ENCODE measurements at places on chromosomes 6 and 20.
A peak's percentile ranks its signal among the peaks of the same experiment; 100 is the strongest.

- DNase-seq: no peak
Observed at GRCh38 chr20:34431168-34431567, 68.1 kb downstream of the ITCH start.

DNA sequence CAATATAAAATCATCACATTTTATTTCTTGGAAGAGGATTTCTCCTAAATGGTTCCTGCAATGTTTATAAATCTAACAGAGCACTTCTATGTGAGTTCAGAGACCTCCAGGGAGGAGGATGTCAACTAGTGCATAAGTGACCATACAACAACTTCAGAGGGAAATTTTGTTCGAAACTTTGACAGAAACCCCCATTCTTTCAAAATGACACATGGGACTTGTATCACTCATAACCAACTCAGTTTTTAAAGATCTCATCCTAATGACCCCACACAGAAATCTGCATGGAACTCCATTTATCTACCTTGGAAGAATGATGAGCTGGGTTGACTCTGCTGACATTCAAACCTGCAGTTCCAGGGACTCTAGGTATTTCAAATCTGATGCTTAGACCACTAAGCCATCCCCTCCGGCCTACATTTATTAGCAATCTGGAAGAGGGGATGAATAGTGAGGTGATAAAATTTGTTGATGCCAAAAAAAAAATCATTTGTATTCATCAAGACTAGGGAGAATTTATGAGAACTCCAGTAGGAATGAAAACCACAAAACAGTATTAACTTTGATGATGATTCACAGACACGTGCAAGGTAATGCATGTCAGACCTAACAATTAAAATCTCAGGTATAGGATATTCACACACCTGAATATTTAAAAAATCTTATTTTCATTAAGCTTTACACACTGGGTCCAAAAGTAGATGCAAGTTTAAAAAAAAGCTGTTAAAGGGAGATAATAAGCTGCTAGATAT, 153.0 kb downstream of the REV3L start:
- DNase-seq: no peak

DNA sequence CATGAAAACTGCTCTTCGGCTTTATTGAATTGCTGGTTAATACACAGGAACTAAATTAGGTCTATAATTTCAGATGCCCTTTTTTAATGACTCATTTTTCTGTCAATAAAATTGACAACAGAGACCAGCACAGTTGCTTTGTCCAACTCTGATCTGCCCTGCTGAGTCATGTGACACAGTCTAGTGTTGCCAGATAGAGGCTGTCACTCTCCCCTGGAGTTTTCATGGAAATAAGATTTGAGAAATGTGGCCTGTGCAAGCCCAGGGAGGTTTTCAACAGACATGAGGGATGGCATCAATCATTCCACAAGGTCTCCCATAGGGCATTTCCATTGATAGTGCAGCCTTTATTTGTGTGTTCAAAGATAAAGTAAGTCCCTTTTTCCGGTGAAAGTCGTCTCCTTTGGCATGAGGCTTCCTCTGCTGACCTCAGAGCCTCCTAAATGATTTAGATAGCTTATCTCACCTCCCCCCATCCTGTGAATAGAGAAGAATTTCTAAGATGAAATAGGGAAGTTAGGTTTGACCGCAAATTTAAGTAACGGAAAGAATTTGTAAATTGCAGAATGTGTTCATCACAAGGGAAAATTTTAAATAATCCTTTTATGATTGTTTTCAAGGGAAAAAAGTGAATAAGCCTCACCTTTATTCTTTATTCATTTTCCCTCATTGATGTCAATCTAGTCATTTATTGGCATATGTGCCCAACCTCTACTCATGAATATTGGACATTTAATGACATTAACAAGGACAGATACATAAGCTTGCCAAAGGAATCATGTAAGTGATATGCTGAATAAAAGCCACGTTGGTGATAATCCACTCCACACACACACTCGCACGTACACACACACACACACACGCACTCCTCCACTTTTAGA, 277.7 kb downstream of the ADGB start:
- DNase-seq: no peak

DNA sequence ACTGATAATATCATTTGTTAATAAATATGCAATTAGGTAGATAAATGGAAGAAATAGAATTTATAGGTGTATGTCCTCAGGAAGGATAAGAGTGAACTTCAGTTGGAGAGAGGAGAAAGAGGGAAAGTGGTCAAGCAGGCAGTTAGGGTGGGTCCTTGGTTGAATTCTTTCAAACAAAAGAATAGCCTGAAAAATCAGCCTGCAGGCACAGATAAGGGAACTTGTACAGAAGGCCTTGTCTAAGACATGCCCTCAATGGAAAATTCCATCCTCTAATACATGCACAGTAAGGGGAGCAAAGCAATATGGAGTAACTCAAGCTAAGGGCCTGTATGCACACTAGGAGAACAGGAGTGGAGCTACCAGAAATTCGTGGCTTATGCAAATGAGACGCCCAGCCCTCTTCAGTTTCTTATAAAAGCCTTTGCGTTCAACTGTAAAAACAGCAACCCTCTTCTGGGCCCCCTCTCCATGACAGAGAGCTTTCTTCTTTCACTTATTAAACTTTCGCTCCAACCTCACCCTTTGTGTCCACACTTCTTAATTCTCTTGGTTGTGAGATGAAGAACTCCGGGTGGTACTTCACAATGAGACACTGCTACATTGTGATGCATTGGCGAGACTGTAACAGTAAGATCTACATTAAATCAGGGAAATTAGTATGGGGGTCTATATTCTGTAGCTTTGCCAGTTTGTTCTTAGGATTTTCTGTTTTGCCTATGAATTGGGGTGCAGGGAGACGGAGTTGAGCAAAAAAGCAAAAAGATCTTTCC, 147.0 kb downstream of the HS3ST5 start:
- no peak for DNase-seq

DNA sequence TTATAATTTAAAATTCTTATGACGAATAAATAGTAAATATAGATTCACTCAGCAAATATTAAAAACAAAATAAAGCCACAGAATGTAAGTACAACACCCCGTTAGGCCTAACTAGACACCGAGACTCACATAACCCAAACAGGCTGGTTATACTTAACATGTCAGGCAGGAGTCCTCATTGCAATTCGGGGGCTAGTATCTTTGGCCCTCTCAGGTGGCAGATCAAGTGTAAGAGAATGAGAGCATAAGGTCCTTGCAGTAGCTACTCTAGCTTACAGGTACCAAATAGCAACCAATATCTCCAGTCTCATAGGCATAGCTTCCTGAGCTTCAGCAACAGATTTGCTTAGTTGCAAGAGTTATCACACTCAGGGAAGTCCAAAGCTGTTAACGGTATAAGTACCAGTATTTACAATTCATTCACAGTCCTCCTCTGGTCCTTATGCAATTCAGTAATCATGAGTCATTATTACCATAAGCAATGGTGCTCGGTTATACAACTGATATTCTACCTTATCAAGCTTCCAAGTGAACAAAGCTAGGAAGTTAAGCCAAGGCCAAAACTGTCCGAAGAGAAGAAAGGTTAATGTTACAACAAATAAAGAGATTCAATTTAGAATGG, 20.1 kb downstream of the REV3L start:
- peak; percentile 33 for DNase-seq

- DNase-seq: no peak
Observed at GRCh38 chr6:107695061-107695720, 128.9 kb downstream of the SCML4 start.

DNA sequence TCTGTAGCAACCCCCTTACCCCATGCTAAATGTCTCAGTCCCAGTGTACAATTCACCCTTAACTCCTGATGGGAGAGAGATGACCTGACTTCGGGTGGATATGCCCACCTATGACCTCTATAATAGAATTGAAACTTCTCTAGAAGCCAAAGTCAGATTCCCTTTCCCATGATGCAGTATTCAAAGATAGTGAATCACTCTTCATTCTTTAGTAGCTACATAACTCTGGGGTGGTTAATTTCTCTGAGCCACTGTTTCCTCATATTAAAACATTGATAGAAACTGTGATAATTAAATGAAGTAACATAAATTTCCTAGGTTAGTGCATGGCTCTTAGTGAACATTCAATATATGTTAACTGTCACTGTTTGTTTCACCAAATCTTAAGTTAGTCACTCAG, 500.4 kb downstream of the COL12A1 start:
- no peak for DNase-seq

- no peak for DNase-seq
Observed at GRCh38 chr6:166406197-166406596, 23.5 kb upstream of the MPC1 start.

DNA sequence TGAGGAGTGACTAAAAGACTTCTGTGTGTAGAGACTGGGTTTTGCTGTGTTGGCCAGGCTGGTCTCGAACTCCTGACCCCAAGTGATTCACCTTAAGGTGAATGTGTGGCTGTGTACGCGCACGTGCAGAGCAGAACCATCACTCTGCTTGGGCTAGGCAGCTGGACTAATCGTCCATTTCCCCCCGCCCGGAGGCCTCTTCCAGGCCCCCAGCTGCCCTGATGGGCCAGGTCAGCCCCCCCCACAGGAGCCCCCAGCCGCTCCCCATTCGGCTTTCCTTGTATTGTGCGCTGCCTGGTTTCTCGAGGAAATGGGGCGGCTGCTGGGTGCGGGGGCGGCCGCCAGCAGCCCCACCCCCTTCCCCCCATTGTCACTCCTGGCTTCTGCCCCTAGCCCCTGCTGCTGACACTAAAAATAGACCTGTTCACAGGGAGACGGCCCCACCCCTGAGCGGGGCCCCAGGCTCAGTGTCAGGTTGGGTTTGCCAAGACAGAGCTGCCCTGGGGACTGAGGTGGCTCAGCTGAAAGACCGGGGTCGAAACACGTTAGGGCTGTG, 24.6 kb upstream of the CSNK2A1 start:
- DNase-seq: no peak

DNA sequence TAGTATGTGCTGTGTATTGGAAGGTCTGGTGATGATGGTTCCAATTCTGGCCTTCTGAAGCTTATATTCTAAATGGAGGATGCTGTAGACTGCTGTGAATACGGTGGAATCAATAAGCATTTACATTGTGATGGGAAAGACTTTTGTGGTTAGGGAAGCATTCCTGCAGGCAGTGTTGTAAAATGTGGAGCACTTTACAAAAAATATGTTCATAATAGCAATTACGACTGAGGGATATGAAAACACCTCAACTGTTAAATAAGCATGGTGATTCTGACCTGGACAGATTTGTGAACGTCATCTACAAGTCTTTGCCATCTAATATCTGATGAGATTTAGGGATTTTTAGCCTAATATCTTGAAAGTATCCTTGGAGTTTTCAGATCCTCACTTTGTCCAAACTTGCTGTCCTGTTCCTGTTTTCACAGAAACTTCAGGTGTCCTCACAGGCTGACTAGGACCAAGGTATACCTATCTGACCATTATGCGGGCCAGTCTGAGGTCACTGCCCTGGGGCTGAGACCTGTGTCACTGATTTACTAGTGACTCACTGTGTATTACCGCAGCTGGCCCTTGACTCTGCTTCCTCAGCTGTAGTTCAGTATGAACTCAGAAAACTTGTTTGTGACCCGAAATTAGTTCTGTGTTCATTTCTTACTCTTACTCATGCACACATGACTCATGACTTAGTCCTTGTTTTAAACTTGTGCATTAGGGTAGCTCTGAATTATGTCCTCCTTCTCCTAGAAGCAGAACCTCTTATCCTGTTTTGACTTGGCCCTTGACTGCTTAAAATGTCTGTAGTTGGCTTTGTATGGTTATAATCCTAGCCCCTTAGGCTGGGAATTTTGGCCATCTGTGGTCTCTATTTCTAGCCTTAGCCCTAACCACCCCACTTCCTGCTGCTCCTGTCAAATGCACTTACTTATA, 343.0 kb downstream of the CDKAL1 start:
- DNase-seq: peak; percentile 85

- no peak for DNase-seq
Observed at GRCh38 chr20:49356676-49357075, 78.8 kb upstream of the ZNFX1 start.

DNA sequence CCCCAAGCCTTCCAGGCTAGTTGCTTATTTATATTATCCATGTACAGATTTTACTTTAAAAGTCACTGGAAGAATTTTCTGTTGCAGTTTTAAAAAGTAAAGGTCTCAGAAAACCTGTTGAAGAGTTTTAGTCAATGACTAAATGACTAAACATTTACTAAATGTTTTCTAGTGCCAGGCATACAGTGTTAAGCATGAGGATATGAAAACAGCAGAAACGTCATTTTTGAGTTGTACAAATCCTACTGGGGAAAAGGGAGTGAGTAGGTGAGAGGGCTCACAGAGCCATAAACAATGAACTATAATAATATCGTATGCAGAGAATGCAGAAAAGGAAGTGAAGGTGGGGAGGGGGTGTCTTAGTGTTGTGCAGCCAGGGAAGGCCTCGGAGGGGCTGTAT, 66.3 kb downstream of the MAN1A1 start:
- DNase-seq: no peak

GRCh38 chr6:40386200-40386599, 201.0 kb downstream of the LRFN2 start:
- DNase-seq: no peak

DNA sequence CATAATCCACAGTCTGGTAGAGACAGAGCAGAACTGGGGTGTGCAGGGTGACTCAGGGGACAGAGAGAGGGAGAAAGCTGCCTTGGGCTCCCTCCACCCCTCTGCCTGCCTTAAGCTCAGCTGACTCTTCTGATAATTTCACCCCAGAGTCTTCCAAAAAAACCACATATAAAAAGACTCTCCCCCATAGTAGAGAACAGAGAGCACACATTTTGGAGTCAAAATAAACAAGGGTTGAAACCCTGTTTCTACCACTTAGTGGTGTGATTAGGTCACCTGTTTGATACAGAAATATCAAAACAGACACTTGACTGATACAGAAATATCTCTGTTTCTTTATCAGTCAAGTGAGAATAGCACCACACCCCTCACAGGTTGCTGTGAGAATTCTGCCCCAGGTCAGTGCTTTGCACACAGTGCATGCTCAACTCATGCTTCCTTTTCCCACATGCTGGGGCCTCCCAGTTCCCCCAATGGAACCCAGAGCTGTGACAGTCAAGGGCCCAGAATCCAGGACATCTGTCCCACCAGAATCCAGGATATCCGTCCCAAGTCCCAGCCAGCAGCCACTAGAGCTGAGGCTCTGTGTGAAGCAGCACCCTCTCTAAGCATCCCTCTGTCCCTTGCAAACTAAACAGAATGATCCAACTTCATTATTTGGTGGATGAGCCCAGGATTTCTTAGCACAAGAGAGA, 1.2 kb downstream of the TREML2 start:
- no peak for DNase-seq

DNA sequence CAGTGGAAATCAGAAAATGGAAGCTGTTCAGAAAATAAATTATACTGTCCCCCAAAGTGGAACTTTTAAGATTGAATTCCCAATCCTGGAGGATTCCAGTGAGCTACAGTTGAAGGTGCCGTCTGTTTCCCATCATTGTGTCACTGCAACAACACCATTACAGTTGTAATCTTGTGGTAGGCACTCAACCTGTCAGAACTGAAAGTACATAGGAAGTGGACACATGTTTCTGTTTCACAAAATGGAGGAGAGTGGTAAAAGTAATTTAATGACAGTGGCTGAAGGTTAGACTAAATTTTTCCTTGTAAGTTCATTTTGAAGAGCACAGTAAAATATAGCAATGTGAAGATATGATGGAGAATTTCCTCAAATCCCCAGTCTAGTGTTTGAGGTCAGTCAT, 70.0 kb downstream of the CD109 start:
- DNase-seq: no peak

Measured in RWPE1 (cell line).